ENCODE measurements at places on chromosomes 12 and 14. TPM values are rescaled to one million over a fixed set of nuclear protein-coding genes. Genes with fewer than 3 reads are reported as not detected.

The NOVA1 gene
- total RNA-seq: 34.6 TPM

The MLXIP gene
- 6.9 TPM for total RNA-seq

The CCDC198 gene
- not detected for total RNA-seq

The PIP4K2C gene
- 11.0 TPM for total RNA-seq

The PRPH gene
- total RNA-seq: 0.82 TPM

The AJUBA gene
- total RNA-seq: 4.5 TPM

The NELL2 gene
- 2,116 TPM for total RNA-seq

The SPTSSA gene
- total RNA-seq: 17.1 TPM

The SLC22A17 gene
- total RNA-seq: 154 TPM

The CEBPE gene
- not detected for total RNA-seq

The GPR137C gene
- total RNA-seq: 25.3 TPM

The IRF2BPL gene
- total RNA-seq: 68.9 TPM

The TMX1 gene
- total RNA-seq: 22.0 TPM

The DIP2B gene
- total RNA-seq: 48.5 TPM

The STAC3 gene
- total RNA-seq: 1.6 TPM

The OASL gene
- total RNA-seq: not detected

The DGLUCY gene
- total RNA-seq: 23.2 TPM

The SLC38A2 gene
- 252 TPM for total RNA-seq

The AGAP2 gene
- 25.7 TPM for total RNA-seq

The CBLN3 gene
- total RNA-seq: not detected

The KRT77 gene
- not detected for total RNA-seq

The KLHL33 gene
- total RNA-seq: under 0.01 TPM

The RGS6 gene
- total RNA-seq: 4.9 TPM

The DLK1 gene
- total RNA-seq: not detected

The SSPN gene
- total RNA-seq: 4.1 TPM

The ADCY6 gene
- total RNA-seq: 25.7 TPM

The DIO3 gene
- total RNA-seq: under 0.01 TPM

The WBP11 gene
- total RNA-seq: 20.8 TPM

The MSI1 gene
- total RNA-seq: 6.9 TPM

The IGFBP6 gene
- total RNA-seq: 9.0 TPM

The PSMB11 gene
- under 0.01 TPM for total RNA-seq

The HOXC5 gene
- not detected for total RNA-seq

The ZFHX2 gene
- total RNA-seq: 1.2 TPM

The TNS2 gene
- 11.4 TPM for total RNA-seq

The SLC2A3 gene
- 50.5 TPM for total RNA-seq

The LTBP2 gene
- total RNA-seq: 1.2 TPM

The KRT75 gene
- total RNA-seq: not detected

The OR4K14 gene
- not detected for total RNA-seq

The RERGL gene
- total RNA-seq: 2.0 TPM

The PHLDA1 gene
- 20.0 TPM for total RNA-seq

The ALX1 gene
- under 0.01 TPM for total RNA-seq

The UBE2N gene
- total RNA-seq: 218 TPM

The MYF6 gene
- total RNA-seq: 1.6 TPM

The ADAM21 gene
- under 0.01 TPM for total RNA-seq

The ZFYVE26 gene
- 14.7 TPM for total RNA-seq

The GSG1 gene
- 0.41 TPM for total RNA-seq

The ATXN7L3B gene
- 103 TPM for total RNA-seq

The KTN1 gene
- total RNA-seq: 76.2 TPM

The TNFAIP2 gene
- total RNA-seq: 11.8 TPM

The GALNT6 gene
- under 0.01 TPM for total RNA-seq

The RD3L gene
- not detected for total RNA-seq

The GRIP1 gene
- 122 TPM for total RNA-seq

The KRT6B gene
- total RNA-seq: not detected
